ENCODE measurements at places on chromosomes 13 and 19.

DNA sequence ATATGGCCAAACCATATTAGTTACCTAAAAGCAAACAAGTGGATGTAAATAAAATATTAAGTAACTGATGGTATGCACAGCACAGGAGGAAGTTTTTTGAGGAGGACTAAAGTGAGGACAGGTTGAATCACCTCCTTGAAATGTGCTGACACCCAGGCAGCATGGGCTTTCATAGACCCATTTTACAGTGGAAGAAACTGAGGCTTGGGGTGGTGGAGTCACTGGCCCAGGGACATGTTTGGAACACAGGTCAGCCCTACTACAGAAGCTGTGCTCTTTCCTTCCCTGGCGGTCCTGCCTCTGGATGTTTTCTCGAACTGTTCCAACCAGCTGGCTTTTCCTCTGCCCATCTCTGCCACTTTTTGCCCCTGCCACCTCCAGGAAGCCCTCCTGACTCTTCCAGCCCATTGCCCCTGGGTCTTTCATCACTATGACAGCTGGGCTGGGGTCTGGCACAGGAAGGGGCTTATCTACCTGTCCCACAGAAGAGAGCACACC lies 11.2 kb upstream of the PTPRS start:
- DNase-seq, result no peak

DNA sequence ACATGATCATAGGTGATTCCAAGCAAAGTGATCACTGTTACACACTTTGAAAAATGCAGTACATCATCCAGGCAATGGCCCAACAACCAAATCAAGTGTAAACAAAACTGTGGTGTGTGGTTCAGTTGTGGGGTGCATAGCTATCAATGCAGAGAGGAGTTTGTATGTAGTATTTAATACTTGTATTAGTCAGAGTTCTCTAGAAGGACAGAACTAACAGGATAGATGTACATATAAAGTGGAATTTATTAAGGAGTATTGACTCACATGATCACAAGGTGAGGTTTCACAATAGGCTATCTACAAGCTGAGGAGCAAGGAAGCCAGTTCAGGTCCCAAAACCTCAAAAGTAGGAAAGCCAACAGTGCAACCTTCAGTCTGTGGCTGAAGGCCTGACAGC lies 249.3 kb upstream of the HTR2A start:
- DNase-seq, result no peak

DNA sequence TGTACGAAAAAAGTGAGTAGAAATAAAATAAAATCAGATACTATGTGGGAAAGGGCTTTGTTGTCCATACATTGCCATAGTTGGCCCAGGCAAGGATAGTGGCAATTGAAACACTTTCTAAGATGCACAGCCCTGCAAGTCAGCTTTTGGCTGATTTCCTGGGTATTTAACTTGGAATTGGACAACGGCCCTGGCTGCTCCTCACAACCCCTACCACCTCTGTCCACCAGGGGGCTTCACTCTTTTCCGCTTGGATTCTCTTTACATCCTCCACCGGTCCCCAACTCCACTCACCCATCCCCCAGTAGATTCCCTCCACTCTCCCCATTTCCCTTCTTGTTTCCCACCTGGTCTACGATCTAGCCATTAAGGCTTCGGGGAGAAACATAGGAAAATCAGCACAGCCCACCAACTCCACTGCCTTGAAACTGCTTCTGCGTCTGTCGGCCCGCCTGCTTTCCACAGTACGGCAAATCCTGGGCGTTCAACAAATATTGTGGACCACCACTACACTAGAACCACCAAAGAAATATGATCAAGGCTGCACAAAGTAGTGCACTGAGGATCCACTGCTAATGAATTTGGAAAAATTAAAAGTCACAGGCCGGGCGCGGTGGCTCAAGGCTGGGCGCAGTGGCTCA lies 48.6 kb upstream of the GTF3A start:
- DNase-seq, result peak; percentile 71

DNA sequence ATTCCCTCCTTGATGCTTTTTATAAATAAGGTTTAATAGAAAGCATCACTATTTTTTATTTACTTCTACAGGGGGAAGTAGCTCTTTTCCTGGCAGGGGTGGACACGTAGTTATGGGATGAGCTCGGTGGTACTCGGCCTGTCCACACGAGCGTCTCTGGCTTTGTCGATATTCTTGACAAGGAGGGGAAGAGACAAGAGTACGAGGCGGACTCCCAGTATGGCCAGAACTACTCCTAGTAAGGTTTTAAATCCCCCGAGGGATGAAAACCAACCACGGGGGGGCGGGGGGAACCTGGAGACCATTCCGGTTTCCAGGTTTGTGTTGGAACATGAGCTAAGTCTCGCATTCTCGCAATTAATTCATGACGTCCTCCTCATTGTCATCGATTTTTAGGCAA lies 5.6 kb upstream of the BSG start:
- DNase-seq, result no peak

- DNase-seq, result peak; percentile 27
Measured at GRCh38 chr13:20193162-20193906, 596 bp upstream of the GJB2 start.

DNA sequence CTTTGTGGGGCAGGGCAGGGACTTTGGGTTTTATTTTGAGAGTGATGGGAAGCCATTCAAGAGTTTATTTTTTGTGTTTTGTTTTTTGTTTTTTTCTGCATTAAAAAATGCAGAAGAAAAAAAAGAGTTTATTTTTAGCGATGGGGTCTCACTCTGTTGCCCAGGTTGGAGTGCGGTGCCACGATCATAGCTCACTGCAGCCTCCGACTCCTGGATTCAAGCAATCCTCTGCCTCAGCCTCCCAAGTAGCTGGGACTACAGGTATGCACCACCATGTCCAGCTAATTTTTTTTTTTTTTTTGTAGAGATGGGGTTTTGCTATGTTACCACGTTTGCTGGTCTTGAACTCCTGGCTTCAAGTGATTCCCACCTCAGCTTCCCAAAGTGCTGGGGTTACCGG lies 12.5 kb upstream of the CA11 start:
- DNase-seq, result no peak

DNA sequence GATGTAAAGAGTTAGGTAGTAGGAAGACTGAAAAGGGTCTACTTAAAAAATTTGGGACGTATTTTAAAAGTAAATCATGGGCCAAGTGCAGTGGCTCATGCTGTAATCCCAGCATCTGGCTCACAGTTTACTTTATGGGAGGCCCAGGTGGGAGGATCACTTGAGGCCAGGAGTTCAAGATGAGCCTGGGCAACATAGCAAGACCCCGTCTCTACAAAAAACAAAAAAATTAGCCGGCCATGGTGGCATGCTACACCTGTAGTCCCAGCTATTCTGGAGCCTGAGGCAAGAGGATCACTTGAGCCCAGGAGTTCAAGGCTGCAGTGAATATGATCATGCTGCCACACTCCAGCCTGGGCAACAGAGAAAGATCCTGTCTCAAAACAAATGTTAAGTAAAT lies 23.0 kb downstream of the UTP14C start:
- no peak for DNase-seq

DNA sequence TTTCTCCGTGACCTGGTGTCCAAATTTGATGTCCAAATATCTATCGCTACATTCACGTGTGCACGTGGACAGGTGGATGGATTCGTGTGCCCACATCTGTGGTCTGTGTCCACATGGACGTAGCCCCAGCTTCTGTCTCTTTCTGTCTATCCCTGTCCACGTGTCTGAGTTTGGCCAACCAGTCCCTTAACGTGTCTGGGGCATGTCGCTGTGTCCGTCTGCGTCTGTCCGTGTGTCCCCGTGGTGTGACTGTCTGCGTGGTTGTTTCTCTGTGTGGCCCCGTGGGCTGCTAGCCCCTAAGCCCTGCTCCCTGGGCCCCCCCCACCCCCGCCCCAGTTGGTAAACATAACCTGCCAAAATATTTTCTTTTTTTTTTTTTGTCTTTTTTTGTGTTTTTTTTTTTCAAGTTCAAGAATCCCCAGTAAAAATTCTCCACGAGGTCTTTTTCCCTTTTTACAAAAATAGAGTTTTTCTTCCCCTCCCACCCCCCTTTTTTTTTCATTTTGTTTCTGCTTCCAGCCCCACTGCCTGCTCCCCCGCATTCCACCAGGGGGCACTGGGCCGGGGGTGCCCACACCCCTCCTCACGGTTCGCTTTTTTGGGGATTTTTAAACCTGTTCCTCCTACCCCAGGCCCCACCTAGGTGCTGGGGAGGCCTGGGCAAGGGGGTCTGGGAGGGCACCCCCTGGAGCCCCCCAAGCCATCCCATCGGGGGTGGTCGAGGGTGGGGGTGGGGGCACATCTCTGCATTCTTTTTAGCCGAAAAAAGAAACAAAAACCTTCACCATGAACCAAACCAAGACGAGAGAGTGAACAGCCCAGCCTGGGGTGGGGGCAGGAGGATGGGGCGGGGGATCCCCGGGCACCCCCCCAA lies 18.3 kb downstream of the PRKCSH start:
- peak; percentile 50 for DNase-seq

DNA sequence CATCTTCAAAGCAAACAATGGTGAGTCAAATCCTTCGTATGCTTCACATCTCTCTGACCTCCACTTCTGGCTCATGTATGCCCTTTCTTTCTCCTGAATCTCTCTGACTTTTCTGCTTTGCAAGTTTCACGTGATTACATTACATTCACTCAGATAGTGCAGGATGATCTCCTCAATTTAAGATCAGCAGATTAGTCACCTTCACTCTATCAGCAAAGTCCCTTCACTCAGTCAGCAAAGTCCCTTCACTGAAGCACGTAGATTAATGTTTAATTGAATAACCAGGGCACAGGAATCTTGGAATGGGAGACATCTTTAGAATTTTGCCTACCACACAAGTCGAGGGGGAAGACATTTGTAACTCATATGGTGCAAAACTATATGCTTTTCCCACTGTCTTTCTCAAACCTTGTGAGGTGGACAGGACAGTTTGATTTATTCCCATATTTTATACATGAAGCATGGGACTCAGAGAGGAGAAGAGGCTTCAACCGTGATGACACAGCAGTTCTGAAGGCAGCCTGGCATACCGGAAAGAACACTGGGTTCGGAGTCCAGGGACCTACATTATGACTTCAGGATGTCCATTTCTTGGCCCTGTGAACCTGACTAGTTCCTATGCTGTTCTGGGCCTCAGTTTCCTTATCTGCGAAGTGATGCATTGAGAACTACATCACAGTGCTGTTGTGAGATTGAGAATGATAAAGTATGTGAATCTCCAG lies 23.3 kb downstream of the SIGLECL1 start:
- DNase-seq, result no peak

GRCh38 chr13:22091222-22091970 lies 420.5 kb downstream of the FGF9 start:
- DNase-seq, result no peak

GRCh38 chr13:78777976-78778375 lies 119.0 kb upstream of the OBI1 start:
- peak; percentile 38 for DNase-seq

DNA sequence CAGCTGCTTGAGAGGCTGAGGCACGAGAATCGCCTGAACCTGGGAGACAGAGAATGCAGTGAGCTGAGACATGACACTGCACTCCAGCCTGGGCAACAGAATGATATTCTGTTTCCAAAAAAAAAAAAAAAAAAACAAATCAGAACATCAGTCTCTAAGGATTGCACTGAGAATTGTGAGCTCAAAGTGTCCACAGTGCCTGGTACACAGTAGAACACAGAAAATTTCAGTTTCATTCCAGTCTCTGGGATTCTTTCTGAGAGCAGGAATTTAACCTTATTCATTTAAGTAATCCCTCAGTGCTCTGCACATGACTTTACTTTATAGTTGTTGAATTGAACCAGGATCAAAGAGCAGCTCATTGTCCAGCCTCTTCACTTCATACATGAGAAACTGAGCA lies 25.9 kb upstream of the GATAD2A start:
- DNase-seq, result no peak

Measured in A673 (cell line).